ENCODE measurements at places on chromosomes 7 and 10.

DNA sequence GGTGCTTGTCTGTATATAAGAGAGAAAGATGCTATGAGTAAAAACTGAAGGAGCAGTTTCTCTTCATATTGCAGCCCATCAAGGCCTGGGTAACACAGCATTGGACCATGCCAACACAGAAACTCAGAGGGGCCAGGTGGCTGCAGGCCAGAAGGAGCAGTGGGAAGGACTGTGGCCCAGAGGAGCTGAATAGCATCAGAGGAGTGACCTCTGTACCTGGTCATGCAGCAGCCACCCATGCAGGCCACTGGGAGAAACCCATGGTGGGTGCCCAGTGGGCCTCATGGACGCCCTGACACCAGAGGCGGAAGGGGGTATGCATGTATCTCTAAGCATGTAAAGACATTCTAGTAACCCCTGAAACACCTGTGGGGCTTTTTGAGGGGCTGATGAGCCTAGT lies 75.9 kb upstream of the YAE1 start:
- DNase-seq = no peak

DNA sequence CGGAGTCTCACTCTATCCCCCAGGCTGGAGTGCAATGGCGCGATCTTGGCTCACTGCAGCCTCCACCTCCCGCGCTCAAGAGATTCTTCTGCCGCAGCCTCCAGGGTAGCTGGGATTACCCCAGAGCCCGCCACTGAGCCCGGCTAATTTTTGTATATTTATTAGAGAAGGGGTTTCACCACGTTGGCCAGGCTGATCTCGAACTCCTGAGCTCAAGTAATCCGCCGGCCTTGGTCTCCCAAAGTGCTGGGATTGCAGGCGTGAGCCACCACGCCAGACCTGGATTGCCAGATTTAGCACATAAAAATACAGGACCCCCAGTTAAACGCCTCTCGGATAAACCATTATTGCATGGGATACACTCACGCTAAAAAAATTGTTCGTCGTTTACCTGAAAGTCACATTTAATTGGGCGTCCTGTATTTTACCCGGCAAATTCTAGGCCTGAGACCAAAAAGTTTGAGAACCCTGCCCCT lies 375 bp upstream of the GATAD1 start:
- DNase-seq = no peak

- no peak for DNase-seq
Measured at GRCh38 chr10:27512548-27512947, 8.4 kb downstream of the RAB18 start.

GRCh38 chr10:12699258-12699700 lies 302.2 kb downstream of the CCDC3 start:
- DNase-seq = no peak

- DNase-seq = no peak
Measured at GRCh38 chr7:130345136-130345535, 520 bp downstream of the CPA5 start.

- DNase-seq = no peak
Measured at GRCh38 chr10:69456880-69457693, 5.8 kb downstream of the TSPAN15 start.

- DNase-seq = no peak
Measured at GRCh38 chr10:126959906-126960685, 54.9 kb downstream of the DOCK1 start.

DNA sequence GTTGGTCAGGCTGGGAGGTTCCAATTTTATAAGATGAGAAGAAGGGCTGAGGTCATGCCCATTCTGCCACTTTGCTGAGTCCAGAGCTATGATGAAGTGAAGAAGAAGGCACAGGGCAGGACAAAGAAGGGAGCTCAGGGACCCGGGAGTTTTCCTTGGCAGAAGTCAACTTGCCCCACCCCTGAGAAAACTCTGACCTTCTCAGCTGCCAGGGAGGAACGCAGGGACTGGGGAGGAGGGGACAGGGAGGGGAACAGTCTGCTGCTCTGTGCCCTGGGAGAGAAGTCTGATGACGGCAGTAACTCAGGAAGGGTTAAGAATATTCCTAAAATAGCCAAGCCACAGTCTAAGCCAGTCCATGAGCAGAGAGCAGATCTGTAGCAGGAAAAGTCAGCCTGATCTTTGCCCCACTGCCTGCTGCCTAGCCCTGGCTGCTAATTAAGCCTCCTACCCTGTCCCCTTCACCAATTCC lies 11.7 kb downstream of the ADIRF start:
- no peak for DNase-seq

DNA sequence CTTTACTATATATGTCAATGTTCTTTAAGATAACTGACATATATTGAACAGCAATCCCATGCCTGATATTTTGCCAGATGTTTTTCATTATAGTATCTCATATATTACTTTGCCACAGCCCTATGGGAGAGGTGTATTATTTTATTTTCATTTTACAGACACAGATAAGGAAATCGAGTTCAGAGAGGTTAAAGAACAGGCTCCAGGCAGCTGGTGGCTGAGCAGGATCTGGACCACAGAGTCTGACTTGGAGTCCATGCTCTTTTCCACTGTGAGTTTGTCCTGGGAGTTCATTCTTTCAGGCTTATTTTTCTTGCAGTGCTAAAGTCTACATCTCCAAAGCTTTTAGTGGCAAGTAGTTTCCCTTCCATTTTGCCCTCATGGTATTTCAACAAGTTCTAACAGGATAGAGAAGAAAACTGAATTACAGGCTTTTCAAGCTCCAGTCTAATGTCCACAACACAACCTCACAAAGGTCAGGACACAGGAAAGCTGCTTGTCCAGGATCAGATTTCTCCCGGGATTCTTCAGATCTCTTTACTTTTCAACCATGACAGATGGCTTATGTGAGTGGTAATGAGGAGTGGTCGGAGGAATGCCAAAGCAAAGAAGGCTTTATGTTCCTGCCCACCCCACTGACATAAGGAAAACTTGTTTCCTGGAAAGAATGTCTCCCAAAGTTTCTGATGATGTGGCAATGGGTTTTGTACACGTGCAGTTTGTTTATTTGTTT lies 13.1 kb upstream of the SLC35B4 start:
- no peak for DNase-seq

DNA sequence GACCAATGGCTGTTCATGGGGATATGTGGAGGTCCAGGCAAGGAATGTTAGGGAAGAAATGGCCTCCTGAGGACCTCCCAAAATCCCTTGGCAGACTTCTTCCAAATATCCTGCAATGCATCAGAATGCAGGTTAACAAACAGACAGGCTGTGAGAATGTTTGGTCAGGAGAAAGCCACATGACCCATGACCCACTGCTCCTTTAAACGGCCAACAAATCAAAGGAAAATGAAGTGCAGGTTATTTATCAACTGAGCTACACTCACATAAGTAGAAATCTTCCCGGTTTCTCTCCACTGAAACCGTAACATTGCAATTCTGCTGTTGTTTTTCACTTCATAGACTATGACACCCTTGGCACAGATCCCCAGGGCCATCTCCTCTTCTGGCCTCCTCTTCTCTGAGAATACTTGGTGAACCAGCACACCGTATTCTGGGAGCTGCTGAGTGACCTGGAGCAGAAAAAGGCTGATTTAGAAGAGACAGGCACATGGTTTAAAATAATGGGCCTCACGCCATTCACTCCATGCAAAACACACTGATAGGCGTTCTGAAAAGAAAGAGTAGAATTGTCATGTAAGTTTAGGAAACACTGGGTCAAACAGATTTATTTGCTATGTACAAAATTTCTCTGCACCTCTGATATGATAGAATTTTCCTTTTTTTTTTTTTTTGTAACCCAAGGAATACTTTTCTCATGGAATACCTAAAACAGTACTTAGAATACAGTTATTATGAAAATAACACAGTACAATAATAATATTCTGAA lies 67.8 kb downstream of the FRMPD2 start:
- no peak for DNase-seq

DNA sequence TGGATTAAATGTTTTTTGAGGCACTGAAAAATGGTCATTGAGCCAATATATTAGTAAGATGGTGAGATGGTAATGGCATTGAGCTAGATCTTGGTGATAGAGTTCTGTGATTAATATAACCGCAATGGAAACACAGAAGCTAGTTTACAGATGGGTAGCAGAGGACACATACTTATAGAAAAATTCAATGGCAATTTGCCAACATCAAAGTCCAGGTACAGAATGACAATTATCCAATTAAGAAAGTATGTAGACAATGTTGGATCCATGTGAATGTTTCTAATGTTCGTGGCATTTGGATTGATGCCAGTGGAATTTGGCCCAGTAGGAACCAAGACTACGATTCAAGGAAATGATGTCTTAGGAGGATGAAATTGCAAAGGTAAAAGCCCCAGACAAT lies 187.8 kb downstream of the GNAT3 start:
- DNase-seq = no peak

- no peak for DNase-seq
Measured at GRCh38 chr10:91907914-91908336, 1.4 kb downstream of the FGFBP3 start.

- DNase-seq = no peak
Measured at GRCh38 chr7:9945857-9946256, 1027.8 kb upstream of the PHF14 start.

- DNase-seq = no peak
Measured at GRCh38 chr7:153829525-153829924, 222.7 kb upstream of the DPP6 start.

- DNase-seq = no peak
Measured at GRCh38 chr7:28104041-28104541, 76.5 kb downstream of the JAZF1 start.

GRCh38 chr10:132899054-132899750 lies 43.2 kb downstream of the CFAP46 start:
- no peak for DNase-seq

DNA sequence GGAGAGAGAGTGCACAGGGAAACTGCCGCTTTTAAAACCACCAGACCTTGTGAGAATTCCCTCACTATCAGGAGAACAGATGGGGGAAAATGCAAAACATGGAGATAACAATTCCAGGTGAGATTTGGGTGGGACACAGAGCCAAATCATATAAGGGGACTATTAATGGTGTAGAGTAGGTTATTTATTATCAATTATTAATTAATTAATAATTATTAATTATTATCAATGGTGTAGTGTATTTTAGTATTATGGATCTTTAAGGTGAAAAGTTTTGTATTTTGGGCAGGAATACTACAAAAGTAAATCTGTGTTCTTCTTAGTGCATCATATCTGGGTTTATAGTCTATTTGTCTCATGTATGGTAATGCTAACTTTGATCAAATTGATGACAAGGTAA lies 377.7 kb upstream of the KCND2 start:
- DNase-seq = no peak

DNA sequence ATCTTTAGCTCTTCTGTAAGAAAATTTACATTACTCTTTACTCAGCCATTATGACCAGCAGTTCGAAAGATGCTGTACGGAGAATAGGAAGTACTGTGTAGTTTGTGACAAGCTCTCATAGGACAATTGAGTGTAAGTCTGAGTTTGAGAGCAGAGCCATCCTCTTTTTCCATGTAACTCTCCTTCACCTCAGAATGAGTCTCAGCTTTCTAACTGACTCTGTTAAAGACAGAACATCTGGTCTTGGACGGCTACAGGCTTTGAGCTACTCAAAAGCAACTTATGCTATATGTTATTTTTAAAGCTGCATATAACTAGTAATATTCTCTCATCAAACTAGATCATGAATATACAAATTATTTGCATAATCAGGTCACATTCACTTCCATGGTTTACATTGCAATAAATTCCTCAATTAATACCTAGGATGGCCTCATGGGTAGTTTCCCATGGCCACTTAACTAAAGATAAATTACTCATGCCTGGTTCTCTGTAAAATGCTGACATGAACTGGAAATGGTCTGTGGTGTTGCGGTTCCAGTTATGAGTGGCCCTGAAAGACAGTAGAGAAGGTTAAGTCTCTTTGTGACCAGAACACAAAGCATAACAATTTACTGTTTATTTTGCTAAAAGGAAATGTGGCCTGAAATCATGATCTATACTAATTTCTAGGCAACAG lies 358.7 kb downstream of the PHF14 start:
- DNase-seq = no peak

DNA sequence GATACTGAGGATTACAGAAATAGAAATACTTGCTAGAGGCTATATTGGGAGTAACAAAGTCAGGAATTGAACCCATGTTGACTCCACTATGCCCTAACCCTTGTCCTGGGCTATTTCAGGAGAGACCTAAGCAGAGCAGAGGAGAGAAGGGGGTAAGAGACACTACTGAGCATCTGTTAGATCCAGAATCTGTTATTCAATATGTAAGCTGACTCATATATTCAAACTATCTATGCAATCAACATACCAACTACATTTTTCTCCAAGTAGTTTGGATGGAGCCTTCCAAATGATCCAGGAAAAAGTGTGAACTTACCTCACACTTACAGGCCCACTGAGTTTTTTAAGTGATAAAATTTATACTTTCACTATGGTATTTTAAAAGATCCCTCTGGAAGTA lies 216.1 kb downstream of the IMMP2L start:
- DNase-seq = no peak

DNA sequence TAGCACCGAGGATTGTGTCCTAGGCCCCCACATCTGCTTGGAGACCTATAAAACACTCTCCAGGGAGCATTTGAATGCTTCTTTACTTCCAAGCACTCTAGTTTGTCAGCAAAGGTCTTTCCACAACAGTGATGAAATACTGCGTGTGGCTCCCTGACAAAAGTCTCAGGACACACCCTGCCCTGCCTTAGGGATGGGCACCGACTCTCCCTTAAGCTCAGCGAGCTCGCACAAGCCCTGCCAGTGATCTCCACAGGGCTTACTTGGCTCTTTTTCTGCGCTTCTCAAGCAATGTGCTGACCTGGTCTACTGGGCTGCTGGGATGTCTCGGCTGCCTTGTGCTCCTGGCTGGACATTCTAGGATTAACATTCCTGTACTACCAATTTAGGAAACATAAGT lies 84.3 kb upstream of the MPP7 start:
- no peak for DNase-seq

DNA sequence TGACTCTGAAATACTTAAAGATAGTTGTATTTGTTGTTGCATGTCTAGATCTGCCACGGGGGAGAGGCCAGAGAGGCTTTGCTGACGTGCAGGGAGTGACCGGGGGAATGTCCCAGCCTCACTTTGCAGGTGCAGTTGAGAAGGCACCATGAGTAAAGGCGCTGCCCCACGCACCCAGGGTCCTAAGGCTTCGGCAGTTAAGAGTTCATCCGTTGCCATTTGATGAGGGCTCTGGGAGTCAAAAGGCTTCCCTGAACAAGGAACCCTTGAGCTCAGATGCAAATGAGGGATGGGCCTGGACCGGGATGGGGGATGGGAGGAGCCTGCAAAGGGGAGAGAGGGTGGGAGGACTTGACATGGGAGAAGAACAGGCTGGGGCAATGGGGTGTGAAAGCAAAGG lies 20.4 kb downstream of the PPP2R2D start:
- DNase-seq = no peak

Measured in naive B cell (primary cell).